HFFc6 (cell line): ENCODE measurements at places on chromosomes 11 and 22.

GRCh38 chr11:61332281-61332796, 566 bp downstream of the DDB1 start:
- peak; percentile 9 for DNase-seq

DNA sequence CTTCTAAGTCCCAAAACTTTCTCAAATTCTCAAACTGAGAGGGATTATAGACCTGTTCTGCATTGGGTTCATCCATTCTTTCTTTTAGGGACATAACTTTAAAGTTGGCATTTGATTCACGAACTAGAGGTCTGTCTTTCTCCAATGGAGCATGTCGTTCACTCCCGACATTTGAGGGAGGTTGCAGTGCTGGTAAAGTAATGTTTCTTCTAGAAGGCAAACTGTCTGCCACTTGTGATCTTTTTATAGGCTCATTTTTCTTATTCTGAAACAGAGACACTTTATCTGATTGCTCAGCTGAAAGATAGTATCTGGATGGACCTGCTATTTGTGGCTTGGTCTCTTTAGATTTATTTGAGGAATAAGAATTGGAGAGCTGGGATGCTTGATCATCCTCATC, 40.4 kb upstream of the CCDC89 start:
- no peak for DNase-seq

DNA sequence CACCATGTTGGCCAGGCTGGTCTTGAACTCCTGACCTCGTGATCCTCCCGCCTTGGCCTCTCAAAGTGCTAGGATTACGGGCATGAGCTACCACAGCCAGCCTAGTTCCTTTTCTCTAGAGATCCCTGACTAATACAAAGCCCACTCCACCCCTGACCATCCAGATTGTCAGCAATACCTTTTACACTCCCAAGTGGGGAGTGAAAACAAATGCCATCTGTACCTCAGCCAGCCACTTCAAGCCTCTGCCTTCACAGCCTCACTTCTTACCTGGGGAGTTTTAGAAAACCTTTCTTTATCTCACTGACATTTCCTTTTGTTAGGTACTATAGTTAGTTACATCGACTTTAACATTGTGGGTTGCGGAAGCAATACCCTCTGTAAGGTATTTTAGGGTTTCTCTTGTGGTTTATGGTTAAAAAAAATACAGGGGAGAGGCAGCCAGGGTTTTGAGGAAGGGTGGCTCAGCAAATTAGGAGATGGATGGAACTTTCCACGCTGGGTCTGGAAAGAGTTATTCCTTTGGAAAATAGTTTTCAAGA, 8.9 kb downstream of the TOM1 start:
- no peak for DNase-seq

- peak; percentile 40 for DNase-seq
These were observed 131.8 kb downstream of the FEZ1 start for GRCh38 chr11:125364121-125364826.

DNA sequence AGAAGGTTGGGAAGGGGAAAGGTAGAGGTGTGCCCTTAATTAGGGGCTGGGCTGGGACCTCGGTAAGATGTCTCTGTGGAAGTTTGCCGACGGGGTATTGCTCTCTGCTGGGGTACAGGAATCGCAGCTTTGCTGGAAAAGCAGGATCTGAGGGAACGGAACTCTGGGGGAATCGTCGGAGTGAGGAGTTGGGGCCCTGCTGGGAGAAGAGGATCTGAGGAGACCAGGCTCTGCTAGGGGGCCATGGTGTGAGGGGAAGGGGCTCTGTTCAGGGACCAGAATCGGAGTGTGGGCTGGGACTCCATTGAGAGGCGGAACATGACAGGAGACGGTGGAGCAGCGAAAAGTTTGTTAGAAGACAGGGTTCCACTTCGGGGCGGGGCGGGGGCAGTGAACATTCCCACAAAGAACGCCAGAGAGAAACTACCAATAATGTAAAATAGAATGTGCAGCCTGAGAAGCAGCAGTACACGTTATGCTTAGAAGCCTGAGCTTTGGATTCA, 456 bp downstream of the AAMDC start:
- peak; percentile 32 for DNase-seq

GRCh38 chr11:12079726-12080556, 30.4 kb upstream of the MICAL2 start:
- peak; percentile 98 for DNase-seq

DNA sequence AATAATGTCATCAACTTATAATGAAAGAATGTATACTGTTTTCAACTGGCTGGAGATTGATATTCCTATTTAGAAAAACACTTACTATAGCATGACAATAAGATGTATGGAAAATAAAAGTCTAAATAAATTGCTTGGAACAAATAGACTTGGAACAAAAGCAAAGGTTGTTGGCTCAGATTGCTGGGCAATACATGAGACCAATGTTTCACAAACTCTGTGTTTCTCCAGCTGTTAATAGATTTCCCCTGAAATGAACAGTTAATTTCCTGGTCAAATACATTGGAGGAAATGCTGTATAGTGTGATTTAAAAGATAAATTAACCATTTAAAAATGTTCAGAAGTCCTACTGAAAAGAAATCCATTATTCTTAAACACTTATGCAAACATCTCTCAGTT, 40.1 kb upstream of the CTSC start:
- DNase-seq: no peak

DNA sequence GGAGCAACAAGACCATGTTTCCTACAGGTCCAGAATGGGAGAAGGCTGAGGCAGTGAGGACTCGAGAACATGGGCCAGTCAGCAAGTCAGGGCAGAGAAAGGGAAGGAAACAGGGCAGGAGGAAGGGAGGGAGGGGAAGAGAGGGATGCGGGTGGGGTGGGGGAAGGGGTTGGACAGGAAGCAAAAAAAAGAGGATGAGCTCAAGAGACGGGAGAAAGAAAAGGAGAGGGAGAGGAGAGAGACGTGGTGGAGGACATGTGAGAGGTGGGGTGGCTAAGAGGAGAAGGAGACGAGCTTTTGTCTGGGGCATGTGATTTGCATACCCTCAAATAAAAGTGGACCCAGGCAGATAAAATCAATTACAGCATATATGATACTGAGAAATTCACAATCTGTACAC, 389.5 kb upstream of the B3GAT1 start:
- DNase-seq: no peak

DNA sequence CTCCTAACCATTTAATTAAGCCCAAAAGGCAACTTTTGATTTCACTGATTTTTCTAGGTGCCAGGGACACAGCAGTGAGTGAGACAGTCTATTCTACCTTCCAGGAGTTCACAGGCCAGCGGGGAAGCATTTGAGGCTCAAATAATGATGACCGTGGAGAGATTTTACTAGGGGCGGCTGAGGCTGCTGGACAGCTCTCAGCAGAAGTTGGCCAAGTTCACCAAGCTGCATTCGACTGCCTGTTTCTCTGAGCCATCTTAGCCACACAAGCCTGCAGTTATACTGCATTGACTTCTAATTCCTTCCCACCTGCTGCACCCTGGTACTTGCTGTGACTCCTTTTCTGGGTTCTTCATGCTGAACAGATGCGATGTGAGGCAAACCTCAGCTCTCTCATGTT, 168.9 kb upstream of the TBCEL start:
- DNase-seq: no peak

DNA sequence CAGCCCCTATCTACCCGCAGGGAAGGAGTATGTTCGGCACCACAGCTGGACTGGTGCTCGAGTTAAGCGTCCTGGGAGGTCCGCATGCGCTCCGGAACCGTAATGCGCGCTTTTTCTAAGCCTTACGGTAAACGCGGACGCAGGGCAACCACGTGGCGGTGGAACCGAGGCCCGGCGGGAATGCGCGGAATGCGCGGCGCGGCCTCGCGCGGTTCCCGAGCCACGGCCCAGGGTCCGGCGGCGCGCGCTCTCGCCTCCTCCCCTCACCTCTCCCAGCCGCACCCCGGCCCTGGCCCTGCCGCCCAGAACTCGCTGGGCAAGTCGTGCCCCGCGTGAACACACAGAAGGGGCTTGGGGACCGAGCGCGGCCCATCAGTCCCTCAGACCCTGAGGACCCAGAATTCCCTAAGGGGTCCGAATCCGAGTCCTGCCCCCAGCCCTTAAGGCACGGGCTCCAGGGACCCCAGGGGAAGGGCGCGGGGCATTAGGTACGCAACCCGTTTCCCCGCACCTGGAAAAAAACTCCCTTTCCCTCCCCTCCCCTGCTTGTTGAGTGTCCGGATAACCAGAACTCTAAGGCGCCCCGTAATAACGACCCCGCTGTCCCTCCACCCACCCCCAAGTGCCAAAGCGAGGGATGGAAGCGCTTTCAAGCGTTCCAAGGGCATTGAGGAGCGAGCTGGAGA, 4.3 kb upstream of the CCND1 start:
- peak; percentile 84 for DNase-seq

DNA sequence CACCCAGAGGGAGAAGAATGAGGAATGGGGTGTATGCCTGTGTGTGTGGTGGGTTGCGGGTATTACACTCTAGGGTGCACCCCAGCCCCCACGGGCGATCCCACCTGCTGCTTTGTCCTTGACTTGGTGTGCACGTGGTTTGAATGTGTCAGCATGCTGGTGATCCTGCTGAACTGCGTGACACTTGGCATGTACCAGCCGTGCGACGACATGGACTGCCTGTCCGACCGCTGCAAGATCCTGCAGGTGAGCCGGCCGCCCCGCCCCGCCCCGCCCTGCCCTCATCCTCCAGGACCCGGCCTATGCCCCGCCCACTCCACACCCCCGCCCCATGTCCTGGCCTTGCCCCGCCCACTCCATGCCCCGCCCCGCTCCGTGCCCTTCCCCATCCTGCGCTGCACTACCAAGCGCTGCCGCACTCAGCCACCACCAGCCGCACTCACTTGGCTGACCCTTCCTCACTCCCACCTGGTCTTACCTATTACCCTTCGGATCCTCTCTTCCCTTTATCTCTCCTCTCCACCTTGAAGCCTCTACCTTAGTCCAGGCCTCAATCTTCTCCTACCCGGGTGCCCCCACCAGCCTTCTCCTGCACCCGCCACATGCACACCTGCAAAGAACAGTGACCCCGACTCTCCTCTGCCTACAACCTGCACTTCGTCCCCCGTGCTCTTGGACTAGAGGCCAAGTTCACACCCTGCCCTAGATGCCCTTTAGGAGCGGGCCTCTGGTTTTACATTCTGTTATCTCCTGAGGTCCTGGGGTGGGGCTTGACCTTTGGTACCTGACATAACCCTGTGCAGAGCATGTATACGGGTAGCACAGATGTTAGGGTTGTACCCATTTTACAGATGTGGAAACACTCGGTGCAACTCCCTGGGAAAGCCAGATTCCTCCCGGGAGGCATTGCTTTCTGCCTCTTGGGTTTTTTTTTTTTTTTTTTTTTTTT, 27.7 kb downstream of the CACNA1I start:
- DNase-seq: no peak

DNA sequence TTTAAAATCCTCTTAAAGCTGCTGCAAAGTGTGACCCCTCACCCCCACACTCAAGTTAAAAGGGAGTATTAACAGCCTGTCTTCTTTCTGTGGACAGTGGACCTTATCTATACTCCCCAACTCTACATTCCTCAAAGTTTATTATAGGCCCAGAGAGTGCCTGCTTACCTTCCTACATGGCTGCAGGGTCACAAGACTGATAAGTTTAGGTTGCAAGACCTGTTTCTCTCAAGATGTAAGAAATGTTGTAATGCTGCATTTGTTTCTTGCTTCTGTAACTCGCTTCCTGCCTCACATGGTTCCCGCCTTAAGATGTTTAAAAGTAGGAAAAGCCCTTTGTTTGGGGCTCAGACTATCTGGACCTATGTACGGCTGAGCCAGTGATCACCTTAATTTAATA, 10.1 kb upstream of the NXPE1 start:
- no peak for DNase-seq

- DNase-seq: no peak
These were observed 4.2 kb upstream of the PIM3 start for GRCh38 chr22:49956418-49956770.

GRCh38 chr11:17612221-17613188, 65.4 kb downstream of the OTOG start:
- no peak for DNase-seq

DNA sequence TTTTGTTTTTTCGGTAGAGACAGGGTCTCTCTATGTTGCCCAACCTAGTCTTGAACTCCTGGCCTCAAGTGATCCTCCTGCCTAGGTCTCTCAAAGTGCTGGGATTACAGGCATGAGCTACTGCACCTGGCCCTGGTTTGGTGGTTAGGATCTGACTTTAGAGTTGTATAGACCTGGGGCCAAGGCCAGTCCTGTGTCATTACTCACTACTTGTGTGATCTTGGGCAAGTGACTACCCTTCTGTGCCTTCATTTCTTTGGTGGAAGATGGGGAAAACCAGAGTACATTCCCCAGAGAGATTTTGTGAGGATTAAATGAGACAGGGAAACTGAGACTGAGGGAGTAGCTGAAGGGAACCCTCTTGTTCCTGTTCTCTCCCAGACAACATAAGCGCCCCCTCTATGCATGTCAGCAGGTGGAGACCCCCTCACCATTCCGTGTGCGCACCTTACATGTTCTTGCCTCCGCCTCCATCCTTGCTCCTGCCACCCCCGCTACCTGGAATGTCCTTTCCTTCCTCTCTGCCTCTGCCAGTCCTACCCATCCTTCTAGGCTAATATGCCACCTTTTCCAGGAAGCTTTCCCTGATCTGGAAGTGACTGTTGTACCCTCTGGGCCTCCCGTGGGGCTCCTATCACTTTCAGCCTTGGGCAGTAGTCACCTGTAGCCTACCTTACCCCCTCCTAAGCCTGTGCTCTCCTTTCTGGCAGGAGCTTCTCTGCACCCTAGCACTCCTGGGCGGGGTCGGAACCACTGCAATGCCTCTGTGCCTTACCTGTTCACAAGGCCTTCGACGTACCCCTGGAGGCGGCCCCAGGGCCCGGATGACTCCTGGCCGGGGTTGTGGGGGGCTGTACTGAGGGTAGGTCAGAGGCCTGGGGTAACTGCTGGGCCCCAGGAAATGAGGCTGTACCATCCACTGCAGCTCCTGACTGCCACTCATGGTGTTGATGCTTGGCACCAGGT, 3.9 kb downstream of the FOSL1 start:
- DNase-seq: no peak

GRCh38 chr11:64120951-64121569, 44.9 kb downstream of the MACROD1 start:
- DNase-seq: peak; percentile 57

GRCh38 chr22:31585161-31585859, 76.7 kb downstream of the PISD start:
- DNase-seq: peak; percentile 22

GRCh38 chr22:50460938-50461337, 13.9 kb downstream of the SBF1 start:
- no peak for DNase-seq

- no peak for DNase-seq
These were observed 23.5 kb downstream of the BBOX1 start for GRCh38 chr11:27064086-27064485.
